ENCODE measurements at places on chromosomes 11 and 22.

DNA sequence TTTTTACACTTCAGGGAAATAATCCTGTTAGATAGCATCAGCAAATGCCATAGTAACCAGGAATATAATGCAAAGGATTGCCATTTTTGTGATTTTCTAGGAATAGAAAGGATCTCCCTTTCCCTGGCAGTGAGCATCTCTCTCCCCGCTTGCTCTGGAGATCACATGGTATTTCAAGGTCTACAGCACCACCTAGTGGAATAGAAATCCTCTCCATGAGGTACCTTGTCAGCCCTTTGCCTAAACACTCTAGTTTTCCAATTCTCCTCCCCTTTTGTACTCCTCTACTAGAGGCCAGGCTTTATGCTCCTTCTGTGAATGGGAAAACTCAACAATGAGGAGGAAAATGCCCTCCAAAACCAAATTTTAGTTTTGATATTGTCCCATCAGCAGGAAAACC, 78.4 kb downstream of the XRRA1 start:
- no peaks in the 10 kb centered on the region for H3K4me1 ChIP-seq
- no peak for DNase-seq
- no peak overlapping the region for H3K4me3 ChIP-seq
- no peak overlapping the region for H3K27ac ChIP-seq
- H3K27me3 ChIP-seq = no peaks in the 10 kb centered on the region

DNA sequence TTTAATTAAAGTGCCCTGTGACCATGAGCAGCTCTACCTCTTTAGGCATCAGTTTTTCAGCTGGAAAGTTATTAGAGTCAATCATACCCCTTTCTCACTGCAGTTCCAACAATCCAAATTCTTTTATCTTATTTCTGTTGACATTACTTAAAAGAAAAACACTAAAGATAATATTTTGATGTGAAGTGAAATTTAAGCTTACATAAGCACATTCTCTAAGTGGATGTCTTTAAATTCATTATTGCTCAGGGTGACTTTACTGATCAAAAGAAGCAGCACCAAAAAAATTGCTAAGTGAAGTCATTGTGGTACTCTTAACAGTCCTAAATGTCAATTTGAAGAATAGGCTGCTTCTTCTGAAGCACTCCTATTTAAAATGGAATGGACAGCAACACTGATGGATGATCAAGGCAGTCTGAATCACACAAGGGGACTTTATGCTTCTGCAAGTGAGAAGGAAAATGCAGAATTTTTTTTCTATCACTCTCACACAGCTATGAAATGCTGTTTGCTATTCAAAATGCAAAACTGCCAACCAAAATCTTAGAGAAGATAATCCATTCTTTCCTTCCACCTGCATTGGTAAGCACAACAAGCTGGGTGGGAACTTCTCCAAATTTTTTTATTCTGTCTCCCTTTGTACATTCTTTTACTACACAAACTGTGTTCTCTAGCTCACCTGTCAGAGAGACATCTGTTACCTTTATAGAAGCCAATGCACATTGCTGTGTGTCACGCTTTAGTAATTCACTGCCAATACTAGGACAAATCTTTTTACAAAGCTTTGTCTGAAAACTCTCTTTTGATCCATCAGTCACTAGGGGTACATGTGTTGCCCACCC, 179.9 kb downstream of the GRIA4 start:
- no peak overlapping the region for H3K4me3 ChIP-seq
- no peaks in the 10 kb centered on the region for H3K36me3 ChIP-seq

GRCh38 chr11:32137263-32137662, 46.4 kb downstream of the RCN1 start:
- H3K36me3 ChIP-seq = no peaks in the 10 kb centered on the region
- H3K27me3 ChIP-seq = no peaks in the 10 kb centered on the region
- H3K4me1 ChIP-seq = no peaks in the 10 kb centered on the region
- no peak overlapping the region for H3K4me3 ChIP-seq
- no peak overlapping the region for H3K27ac ChIP-seq

DNA sequence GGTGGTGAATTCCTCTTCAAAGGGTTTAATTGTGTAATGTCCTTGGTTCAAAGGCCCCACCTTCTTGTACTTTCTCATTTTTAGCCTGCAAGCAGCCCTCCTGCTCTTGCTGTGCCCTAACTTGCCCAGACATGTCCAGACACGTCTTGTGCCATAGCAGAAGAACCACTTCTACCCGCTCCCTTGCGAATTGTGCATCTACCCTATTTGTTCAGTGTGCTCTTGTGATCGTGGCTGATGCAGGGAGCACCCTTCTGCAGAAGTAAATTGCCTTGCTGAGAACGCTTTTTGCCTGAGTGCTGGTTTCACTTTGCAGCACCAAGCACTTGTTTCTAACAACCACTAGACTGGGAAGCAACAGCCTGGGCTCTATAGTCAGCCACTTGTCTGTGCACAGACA, 249.4 kb downstream of the SBF2 start:
- no peaks in the 10 kb centered on the region for H3K36me3 ChIP-seq
- DNase-seq = no peak
- H3K4me1 ChIP-seq = no peaks in the 10 kb centered on the region
- H3K4me3 ChIP-seq = no peak overlapping the region
- H3K27ac ChIP-seq = peak overlapping the region; percentile 9
- no peaks in the 10 kb centered on the region for H3K27me3 ChIP-seq

- no peak overlapping the region for H3K4me3 ChIP-seq
- no peaks in the 10 kb centered on the region for H3K36me3 ChIP-seq
- DNase-seq = no peak
- H3K27me3 ChIP-seq = no peaks in the 10 kb centered on the region
- H3K4me1 ChIP-seq = no peaks in the 10 kb centered on the region
- H3K27ac ChIP-seq = no peak overlapping the region
Observed at GRCh38 chr11:87056091-87056490, 18.4 kb downstream of the TMEM135 start.

GRCh38 chr11:21948876-21949275, 244.0 kb upstream of the ANO5 start:
- H3K4me1 ChIP-seq = no peaks in the 10 kb centered on the region
- no peak for DNase-seq
- no peak overlapping the region for H3K4me3 ChIP-seq
- H3K27me3 ChIP-seq = no peaks in the 10 kb centered on the region

- H3K27me3 ChIP-seq = no peaks in the 10 kb centered on the region
- no peaks in the 10 kb centered on the region for H3K36me3 ChIP-seq
- DNase-seq = no peak
Observed at GRCh38 chr11:12810568-12810894, 136.3 kb downstream of the TEAD1 start.
